ENCODE measurements at places on chromosomes 6 and 20. TPM values are rescaled to one million over a fixed set of nuclear protein-coding genes. Genes with fewer than 3 reads are reported as not detected.

Gene IBTK
- total RNA-seq, result 44.2 TPM

Gene MYLK2
- 0.71 TPM for total RNA-seq

Gene INSM1
- 3.6 TPM for total RNA-seq

Gene SAMD10
- 9.1 TPM for total RNA-seq

Gene TP53TG5
- 1.1 TPM for total RNA-seq

Gene TSBP1
- 0.76 TPM for total RNA-seq

Gene PTGIS
- total RNA-seq, result 1.1 TPM

DNA sequence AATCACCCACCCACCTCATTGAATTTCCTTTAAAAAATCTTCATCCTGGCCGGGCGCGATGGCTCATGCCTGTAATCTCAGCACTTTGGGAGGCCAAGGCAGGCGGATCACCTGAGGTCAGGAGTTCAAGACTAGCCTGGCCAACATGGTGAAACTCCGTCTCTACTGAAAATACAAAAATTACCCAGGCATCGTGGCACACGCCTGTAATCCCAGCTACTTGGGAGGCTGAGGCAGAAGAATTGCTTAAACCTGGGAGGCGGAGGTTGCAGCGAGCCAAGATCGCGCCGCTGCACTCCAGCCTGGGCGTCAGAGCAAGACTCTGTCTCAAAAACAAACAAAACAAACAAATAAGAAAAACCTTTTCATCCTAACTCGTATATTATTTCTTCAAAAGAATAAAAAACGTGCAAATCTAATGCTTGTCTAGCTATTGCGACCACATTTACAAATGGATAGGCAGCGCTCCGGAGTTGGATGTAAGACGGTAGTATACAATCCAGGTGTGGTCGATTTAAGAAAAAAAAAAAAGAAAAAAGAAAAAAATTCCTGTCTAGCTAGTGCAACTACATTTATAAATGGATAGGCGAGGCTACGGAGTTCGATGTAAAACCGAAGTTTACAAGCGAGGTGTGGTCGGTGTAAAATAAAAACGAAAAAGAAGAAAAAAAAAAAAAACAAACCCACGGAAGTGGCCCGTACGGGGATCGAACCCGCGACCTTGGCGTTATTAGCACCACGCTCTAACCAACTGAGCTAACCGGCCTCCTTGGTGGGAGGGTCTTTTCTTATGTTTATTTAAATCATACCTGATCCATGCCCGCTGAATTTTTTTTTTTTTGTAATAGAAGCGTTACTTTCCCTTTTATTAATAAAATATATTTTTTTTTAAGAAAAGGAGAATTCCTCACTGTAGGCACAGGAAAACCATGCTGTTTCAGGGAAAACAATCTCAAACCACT is 70.7 kb upstream of the PRSS16 start:
- ATAC-seq, result peak; percentile 24

DNA sequence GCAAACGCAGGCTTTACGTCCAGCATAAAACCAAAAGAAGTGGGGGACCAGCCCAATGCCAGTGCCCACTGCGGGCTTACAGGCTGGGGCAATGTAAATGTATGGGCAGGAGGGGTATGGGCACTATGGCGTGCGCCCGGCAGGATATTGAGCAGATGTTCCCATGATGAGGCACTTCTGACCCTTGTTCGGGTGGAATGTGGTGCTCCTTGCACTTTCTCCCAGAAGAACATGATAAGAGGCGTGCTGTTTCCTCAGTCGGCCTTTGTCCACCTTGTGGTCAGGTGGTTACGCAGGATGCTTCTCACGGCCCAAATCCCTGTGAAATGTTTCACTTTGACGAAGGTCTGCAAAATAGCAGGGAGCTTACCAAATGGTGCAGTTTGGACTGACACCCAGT is 4.8 kb upstream of the GPR31 start:
- ATAC-seq, result no peak

DNA sequence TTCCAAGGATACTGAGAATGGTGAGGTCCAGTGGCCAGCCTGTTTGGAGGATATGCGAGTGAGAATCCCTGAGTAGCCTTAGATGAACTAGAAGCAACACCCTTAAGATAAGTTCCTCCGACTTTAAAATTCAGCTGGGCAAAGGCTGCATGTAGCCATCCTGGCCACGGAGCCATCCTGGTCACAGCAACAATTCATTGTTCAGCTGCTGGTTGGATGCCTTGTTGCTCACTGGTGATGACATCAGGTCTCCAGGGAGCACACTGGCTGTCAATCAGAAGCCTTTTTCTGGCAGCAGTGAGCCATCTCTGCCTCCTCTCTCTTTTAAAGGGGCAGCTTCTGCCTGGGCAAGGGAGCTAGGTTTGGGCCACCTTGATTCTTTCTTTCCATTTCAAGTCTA is 22.4 kb upstream of the RIMS4 start:
- ATAC-seq, result peak; percentile 99

GRCh38 chr6:16956361-16956760 is 145.5 kb upstream of the STMND1 start:
- ATAC-seq, result no peak

- no peak for ATAC-seq
Measured at GRCh38 chr20:38471987-38472512, 593 bp upstream of the RALGAPB start.

- no peak for ATAC-seq
Measured at GRCh38 chr6:25318589-25318988, 39.4 kb downstream of the CARMIL1 start.

DNA sequence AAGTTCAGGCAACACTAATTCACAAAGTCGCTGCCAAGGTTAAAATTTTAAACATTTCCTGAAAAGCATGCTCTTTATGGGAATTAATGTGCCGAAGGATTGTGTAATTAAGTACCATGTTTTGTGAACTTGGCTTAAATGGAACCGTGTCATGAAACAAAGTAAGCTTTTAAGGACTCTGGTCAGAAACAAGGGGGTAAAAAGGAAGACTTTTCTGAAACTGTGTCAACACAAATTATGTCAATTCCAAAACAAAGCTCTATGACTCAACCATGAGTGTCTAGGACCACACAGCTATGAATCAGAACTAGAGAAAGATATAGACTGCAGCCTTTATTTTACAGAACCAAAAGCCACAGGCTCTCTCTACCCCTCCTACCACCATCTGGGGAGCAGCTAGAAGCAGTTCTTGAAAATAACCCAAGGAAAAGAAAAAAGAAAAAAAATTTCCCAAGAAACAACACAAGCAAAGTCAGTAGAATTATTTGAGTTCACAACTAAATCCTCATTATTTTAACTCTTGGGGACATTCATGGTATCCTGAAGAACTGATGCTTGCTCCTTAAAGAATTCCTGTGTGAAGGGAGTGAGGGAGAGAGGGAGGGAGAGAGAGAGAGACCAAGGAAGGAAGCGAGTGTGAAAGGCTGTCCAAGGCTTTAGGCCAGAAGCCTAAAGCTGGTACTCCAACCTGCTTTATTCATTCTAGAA is 81.9 kb downstream of the ZMYND8 start:
- ATAC-seq, result peak; percentile 70

DNA sequence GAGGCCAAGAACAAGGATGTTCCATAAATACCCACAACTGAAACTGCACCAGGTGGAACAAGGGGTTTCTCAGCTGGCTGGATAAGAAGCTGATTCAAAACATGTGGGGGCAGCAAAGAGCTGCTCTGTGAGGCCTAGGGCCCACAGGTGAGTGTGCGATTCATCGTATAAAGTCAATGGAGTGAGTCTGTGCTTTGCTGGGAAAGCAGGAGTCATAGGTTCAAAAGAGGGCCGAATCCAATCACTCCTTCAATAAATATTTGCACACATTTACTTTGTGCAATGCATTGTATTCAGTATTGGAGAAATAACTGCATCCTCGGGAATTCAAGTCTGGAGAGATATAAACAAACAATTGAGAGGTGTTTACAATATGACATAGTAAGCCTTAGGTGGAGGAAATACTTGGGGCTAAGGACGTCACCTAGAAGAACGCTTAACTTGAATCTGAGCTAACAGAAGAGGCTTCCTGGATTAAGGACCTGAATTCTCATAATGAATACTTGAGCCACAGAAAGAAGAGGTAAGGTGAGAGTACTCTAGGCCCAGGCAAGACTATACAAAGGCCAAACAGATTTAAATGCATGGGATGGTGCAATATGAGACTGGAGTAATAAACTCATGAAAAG is 83.7 kb upstream of the TMEM30A start:
- peak; percentile 94 for ATAC-seq

DNA sequence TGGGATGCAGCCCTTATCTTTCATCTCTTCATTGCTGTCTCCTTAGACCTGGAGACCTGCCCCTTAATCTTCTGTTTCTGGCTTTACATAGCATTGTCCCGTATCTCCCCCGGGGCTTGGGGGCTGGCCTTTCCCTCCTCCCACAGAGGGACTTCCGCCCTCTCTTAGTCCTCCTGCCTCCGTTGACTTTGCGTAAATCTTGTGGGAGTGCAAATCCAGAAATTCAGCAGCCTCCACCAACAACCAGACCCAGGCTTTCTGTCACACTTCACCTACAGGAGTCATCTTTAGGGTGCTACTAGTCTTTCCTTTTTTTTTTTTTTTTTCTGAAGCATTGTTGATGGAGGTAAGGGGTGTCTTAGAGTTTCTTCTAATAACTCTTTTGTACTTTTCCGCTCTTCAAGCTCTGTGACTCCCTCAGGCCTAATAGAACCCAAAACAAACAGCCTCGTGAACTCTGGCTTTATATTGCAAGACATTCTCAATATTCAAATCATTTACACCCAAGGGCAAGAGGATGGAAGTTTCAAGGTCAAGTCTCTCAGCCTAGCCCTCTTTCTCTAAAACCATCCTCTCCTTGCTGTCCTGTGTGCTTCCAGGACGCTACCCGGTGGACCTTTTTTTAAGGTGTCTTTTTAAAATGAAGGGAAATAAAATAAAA is 66.2 kb downstream of the RREB1 start:
- no peak for ATAC-seq

DNA sequence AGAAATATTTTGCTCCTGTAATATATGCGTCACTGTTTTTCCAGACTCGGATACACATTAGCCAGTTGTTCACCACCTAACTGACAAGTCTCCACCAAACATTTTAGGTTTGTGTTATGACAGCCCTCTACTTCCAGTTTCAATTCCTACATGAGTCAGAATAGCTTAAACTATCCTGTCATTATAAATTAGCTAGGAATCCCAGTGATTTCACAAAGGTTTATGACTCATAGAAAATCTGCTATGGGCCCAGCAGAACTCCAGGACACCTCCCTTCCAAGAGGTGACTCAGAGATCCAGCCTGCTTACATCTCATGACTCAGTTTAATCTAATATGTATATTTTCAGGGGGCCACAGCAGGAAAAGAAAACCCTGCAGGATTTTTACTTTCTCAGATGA is 17.4 kb upstream of the PLCB4 start:
- ATAC-seq, result peak; percentile 77

DNA sequence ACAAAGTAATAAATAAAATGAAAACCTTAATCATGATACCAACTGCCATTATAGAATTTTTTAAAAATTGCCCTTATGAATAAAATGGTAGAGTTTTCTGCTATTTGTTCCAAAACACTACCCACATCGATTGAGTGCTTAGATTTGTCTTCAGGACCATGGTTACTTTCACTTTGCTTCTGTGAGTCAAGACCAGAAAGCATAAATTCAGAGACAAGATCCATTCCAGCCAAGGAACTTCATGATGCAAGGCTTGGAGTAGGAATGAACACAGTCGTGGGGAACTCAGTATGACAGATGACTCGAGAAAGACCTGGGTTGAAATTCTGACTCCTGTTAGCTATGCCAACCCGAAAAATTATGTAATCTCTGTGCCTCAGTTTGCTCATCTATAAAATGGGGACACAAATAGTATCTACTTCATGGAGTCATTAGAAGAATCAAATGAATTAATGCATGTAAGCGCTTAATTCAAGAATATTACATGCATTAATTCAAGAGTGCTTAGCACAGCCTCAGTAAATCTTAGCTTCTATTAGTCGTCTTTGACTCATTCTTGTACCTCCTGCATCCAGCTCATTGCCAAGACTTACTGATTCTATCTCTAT is 72.5 kb upstream of the MYLIP start:
- peak; percentile 23 for ATAC-seq

- no peak for ATAC-seq
Measured at GRCh38 chr20:6623989-6624388, 143.5 kb upstream of the BMP2 start.

- no peak for ATAC-seq
Measured at GRCh38 chr20:34532756-34533155, 16.5 kb downstream of the DYNLRB1 start.

GRCh38 chr20:36398515-36398914 is 92.4 kb downstream of the DLGAP4 start:
- ATAC-seq, result no peak

DNA sequence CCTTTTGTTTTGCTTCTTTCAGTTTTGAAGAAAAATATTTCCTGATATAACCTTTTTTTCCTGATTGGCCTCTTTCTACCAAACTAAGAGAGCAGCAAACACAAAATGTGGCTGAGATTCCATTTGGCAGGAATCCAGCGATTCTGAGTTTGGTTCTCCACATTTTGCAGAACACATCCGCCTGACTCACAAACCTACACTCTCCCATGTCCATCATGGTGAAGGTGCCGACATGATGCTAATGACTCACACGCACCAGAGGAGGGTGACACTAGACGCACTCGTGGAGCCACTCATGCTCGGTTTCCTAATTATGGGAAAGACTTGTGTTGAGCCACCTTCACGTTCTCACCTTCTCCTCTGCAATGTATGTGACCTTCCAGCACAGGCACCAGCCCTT is 45.9 kb upstream of the DUSP22 start:
- no peak for ATAC-seq

DNA sequence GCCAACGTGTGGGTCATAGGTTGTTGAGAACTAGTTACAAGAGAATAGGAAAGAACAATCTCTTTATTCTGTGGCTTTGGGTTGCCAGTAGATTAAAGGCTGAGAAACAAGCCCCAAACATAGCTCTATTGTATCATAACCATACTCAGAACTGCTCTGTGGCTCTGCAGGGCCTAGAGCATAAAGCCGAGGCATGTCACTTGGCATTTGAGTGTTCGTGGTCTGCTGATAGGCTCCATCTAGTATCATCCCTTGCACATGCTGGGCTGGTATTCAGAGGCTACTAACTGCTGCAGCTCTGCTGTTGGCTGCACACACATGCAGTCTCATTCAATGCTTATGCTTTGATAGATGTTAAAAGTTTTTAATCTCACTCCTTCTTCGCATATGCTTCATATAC is 157.9 kb downstream of the OGFRL1 start:
- no peak for ATAC-seq

- no peak for ATAC-seq
Measured at GRCh38 chr20:60026010-60026409, 67.8 kb downstream of the CDH26 start.

DNA sequence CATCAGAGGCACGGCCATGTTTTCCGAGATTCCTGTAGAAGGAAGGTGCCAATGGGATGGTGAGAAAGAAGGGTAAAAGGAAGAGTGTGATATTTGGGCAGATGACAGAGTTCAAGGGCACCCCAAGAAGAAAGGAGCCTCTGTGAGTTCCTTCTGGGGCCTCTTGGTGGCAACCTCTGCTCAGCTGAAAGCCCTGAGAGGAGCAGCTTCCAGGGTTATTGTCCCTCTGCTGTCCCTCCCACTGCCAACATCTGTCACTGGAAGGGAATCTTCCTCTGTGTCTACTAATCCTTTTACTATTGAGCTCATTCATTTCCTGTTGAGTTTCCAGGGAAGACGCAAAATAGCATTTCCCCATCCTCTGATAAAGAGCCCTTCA is 40.0 kb upstream of the KCNK16 start:
- peak; percentile 22 for ATAC-seq

GRCh38 chr6:124119596-124119995 is 315.9 kb downstream of the NKAIN2 start:
- ATAC-seq, result peak; percentile 91

- ATAC-seq, result no peak
Measured at GRCh38 chr6:118674772-118675171, 23.4 kb upstream of the CEP85L start.

GRCh38 chr20:61629602-61630390 is 377.7 kb downstream of the CDH4 start:
- peak; percentile 12 for ATAC-seq

- ATAC-seq, result no peak
Measured at GRCh38 chr6:132063204-132063603, 112.0 kb upstream of the CCN2 start.
